ENCODE measurements at places on chromosomes 3 and 15.

DNA sequence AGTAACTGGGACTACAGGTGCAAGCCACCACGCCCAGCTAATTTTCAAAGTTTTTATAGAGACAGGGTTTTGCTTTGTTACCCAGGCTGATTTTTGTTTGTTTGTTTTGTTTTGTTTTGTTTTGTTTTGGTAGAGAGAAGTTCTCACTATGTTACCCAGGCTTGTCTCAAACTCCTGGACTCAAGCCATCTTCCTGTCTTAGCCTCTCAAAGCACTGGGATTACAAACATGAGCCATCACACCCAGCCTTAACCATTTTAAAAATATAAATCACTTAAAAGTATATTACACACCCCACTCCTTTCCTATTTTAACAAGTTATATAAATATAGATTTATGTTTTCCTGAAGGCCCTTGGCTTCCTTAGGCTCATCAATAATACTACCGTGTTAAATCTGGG, 6.5 kb upstream of the DYNC1LI1 start:
- peaks cover 3% of the 10 kb centered on the region for H3K36me3 ChIP-seq
- no peaks in the 10 kb centered on the region for H3K27me3 ChIP-seq
- peaks cover 25% of the 10 kb centered on the region for H3K4me1 ChIP-seq
- H3K4me3 ChIP-seq: no peak overlapping the region
- no peak for DNase-seq
- H3K27ac ChIP-seq: no peak overlapping the region

DNA sequence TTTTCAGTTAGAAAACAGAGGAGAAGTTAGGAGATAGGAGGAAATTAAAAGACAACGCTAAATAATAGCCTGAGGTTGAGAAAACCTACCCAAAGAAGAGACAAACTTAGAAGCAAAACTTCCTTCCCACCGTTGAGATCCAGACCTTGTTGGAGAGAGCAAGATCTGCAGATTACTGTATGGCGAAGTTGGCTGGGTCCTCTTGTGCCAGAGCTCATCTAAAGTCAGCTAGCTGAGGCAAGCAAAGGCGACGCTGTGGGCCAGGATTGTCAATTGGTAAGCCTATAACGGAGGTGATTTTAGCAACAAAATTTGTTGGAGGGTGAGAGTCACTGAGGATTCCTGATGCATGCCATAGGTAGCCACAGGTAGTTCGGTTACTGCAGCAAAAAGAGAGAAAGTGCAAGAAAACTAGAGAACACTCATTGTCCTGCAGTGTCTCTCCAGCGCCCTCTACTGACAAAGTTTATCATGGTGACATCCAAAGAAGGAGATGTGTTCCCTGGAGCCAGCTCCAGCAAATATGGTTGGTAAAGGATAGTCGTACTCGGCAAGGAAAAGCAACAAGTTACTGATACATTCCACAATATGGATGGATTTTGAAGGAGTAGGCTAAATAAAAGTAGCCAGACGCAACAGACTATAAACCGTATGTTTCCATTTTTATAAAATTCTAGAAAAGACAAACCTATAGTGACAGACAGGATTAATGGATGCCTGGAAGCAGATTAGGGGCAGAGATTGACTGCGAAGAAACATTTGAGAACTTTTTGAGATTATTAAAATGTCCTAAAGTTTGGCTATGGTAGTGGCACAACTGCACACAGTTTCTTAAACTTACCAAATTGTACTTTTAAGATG, 9.8 kb upstream of the OR5K4 start:
- no peak overlapping the region for H3K4me3 ChIP-seq
- DNase-seq: no peak
- H3K36me3 ChIP-seq: no peaks in the 10 kb centered on the region
- H3K27ac ChIP-seq: no peak overlapping the region

DNA sequence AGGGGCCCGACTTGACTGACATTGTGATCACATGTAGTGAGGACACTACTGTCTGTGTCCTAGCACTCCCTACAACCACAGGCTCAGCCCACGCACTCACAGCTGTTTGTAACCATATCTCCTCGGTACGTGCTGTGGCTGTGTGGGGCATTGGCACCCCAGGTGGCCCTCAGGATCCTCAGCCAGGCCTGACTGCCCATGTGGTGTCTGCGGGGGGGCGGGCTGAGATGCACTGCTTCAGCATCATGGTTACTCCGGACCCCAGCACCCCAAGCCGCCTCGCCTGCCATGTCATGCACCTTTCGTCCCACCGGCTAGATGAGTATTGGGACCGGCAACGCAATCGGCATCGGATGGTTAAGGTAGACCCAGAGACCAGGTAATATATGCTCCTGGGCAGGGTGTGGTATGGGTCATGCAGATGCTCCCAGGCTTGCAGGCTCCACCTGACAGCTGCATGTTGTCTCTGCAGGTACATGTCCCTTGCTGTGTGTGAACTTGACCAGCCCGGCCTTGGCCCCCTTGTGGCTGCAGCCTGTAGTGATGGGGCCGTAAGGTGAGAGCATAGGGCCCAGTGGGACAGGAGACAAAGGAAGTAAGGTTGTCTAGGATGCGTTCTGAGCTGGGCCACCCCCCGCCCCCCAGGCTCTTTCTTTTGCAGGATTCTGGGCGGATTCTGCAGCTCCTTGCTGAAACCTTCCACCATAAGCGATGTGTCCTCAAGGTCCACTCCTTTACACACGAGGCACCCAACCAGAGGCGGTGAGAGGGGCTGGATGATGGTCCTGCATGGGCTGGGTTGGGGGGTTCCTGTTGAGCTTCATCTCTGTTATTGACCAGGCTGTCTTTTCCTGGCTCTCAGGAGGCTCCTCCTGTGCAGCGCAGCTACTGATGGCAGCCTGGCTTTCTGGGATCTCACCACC, 4.4 kb downstream of the DALRD3 start:
- peak overlapping the region; percentile 47 for H3K27ac ChIP-seq
- DNase-seq: no peak
- no peak overlapping the region for H3K4me3 ChIP-seq
- H3K27me3 ChIP-seq: no peaks in the 10 kb centered on the region
- H3K36me3 ChIP-seq: peaks cover 35% of the 10 kb centered on the region

- no peaks in the 10 kb centered on the region for H3K27me3 ChIP-seq
- H3K4me1 ChIP-seq: peaks cover 11% of the 10 kb centered on the region
- no peak overlapping the region for H3K4me3 ChIP-seq
- no peak overlapping the region for H3K27ac ChIP-seq
- peaks cover 8% of the 10 kb centered on the region for H3K36me3 ChIP-seq
Observed at GRCh38 chr15:31125061-31125460, 23.5 kb upstream of the TRPM1 start.
